ENCODE measurements at places on chromosomes 16 and 17.

- H3K4me3 ChIP-seq, result peak overlapping the region; percentile 66
- H3K4me1 ChIP-seq, result peaks cover 3% of the 10 kb centered on the region
- no peaks in the 10 kb centered on the region for H3K27me3 ChIP-seq
- H3K36me3 ChIP-seq, result no peaks in the 10 kb centered on the region
Observed at GRCh38 chr16:30813821-30814189, 26.8 kb upstream of the ZNF629 start.

- DNase-seq, result no peak
- H3K27ac ChIP-seq, result no peak overlapping the region
- H3K36me3 ChIP-seq, result no peaks in the 10 kb centered on the region
Observed at GRCh38 chr16:12146966-12147365, 170.4 kb downstream of the SNX29 start.

DNA sequence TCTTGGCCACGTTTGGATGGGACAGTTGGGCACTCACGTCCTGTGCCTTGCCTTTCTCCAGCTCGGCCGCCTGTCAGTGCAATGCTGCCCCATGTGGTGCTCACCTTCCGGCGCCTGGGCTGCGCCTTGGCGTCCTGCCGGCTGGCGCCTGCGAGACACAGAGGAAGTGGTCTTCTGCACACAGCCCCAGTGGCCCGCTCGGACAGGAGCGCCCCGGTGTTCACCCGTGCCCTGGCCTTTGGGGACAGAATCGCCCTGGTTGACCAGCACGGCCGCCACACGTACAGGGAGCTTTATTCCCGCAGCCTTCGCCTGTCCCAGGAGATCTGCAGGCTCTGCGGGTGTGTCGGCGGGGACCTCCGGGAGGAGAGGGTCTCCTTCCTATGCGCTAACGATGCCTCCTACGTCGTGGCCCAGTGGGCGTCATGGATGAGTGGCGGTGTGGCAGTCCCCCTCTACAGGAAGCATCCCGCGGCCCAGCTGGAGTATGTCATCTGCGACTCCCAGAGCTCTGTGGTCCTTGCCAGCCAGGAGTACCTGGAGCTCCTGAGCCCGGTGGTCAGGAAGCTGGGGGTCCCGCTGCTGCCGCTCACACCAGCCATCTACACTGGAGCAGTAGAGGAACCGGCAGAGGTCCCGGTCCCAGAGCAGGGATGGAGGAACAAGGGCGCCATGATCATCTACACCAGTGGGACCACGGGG lies 7.1 kb downstream of the ACSF3 start:
- no peak overlapping the region for H3K27ac ChIP-seq
- H3K36me3 ChIP-seq, result peaks cover 2% of the 10 kb centered on the region
- DNase-seq, result no peak
- H3K27me3 ChIP-seq, result no peaks in the 10 kb centered on the region
- peaks cover 7% of the 10 kb centered on the region for H3K4me1 ChIP-seq

- H3K4me3 ChIP-seq, result peak within 1 kb of the TSS; percentile 59
- no peak within 1 kb of the TSS for H3K27ac ChIP-seq
- peaks cover 60% of the 10 kb centered on the region for H3K27me3 ChIP-seq
- no peaks in the 10 kb centered on the region for H3K36me3 ChIP-seq
Observed at GRCh38 chr17:30235386-30236296, at the start of gene SLC6A4. SLC6A4 (minus strand) TSS chr17:30235697; CDS start chr17:30221958, 13,739 bp downstream.

DNA sequence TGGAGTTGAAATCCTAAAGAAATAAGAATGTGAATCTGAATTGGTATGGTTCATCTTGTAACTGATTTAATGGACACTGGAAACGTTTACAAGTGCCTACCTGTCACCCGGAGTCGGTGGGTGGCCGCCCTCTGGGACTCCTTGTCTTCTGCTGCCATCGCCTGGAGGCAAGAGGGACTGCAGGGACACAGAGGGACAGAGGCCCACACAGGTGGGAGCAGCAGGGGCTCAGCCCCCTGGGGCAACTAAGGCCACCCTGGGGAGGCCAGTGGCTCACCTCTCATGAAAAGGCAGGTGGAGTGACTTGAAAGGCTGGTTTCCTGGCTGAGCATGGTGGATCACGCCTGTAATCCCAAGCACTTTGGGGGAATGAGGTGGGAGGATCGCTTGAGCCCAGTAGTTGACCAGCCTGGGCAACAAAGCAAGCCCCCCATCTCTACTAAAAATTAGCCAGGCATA lies 23.2 kb downstream of the TMEM92 start:
- DNase-seq, result peak; percentile 85
- no peaks in the 10 kb centered on the region for H3K36me3 ChIP-seq
- H3K4me3 ChIP-seq, result no peak overlapping the region
- H3K27me3 ChIP-seq, result no peaks in the 10 kb centered on the region

DNA sequence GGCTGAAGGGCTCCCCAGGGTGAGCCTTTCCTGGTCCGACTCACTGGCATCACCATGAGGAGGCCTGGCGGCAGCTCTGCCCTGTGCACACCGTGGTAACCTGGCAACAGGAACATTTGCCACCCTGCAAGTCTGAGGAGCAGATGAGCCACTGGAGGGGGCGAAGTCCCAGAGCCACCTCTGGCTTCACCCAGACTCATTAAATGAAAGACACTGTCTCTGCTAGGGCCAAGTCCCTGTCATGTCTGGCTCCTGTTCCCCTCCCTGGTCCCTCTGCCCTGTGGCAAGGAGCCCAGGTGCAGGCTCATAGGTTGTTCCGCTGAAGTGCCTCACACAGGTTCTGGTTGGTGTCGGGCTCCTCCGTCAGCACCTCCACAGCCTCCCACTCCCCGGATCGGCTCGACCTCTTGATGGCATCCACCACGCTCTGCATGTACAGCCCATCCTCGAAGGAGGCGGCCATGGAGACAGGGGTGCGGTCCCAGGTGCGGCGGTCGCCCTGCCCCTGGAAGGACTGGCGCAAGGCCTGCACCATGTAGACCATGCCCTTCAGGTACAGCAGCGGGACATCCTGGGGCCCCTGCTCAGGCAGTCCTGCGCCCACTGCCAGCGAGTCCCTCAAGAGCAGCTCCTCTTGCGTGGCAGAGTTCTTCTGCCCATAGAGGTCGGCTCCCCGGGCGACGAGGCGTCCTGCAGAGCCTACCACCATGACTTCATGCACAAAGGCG lies 8.4 kb downstream of the C16orf86 start:
- DNase-seq, result no peak
- no peak overlapping the region for H3K4me3 ChIP-seq
- no peak overlapping the region for H3K27ac ChIP-seq
- peaks cover 14% of the 10 kb centered on the region for H3K4me1 ChIP-seq
- no peaks in the 10 kb centered on the region for H3K36me3 ChIP-seq
- H3K27me3 ChIP-seq, result no peaks in the 10 kb centered on the region

DNA sequence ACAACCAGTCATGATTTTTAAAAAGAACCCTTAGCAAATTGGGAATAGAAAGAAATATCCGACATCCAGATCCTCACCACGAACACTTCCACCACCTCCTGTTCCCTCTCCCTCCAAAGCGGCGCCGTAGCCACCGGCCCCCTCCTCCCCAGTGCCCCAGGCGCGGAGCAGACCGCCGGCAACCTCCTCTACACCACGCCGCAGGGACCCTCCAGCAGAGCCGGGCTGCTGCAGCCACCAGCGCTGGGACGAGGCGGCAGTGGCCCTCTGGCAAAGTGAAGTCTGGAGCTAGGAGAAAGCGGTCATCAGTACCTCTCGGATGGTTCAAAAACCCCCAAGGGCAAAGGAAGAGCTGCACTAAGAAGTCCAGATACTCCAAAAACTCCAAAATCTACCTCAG lies 41.4 kb upstream of the SLFN13 start:
- no peaks in the 10 kb centered on the region for H3K27me3 ChIP-seq
- H3K36me3 ChIP-seq, result no peaks in the 10 kb centered on the region
- H3K4me1 ChIP-seq, result no peaks in the 10 kb centered on the region
- H3K4me3 ChIP-seq, result no peak overlapping the region
- no peak overlapping the region for H3K27ac ChIP-seq
- no peak for DNase-seq

- no peaks in the 10 kb centered on the region for H3K36me3 ChIP-seq
- no peak overlapping the region for H3K4me3 ChIP-seq
- H3K4me1 ChIP-seq, result no peaks in the 10 kb centered on the region
- H3K27me3 ChIP-seq, result no peaks in the 10 kb centered on the region
Observed at GRCh38 chr16:12999368-12999767, 98.0 kb downstream of the SHISA9 start.

DNA sequence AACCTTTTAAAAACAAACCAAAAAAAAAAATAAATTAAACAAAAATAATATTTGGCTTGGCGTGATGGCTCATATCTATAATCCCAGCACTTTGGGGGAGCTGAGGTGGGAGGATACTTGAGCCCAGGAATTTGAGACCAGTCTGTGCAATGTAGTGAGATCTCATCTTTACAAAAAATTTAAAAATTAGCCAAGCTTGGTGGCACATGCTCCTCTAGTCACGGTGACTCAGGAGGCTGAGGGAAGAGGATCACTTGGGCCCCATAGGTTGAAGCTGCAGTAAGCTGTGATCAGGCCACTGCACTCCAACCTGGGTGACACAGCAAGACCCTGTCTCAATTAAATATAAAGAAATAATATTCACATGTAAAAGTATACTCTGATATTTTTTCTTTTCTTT lies 12.2 kb downstream of the GNGT2 start:
- no peak overlapping the region for H3K27ac ChIP-seq
- no peaks in the 10 kb centered on the region for H3K27me3 ChIP-seq
- H3K4me3 ChIP-seq, result no peak overlapping the region
- no peaks in the 10 kb centered on the region for H3K36me3 ChIP-seq
- no peaks in the 10 kb centered on the region for H3K4me1 ChIP-seq

DNA sequence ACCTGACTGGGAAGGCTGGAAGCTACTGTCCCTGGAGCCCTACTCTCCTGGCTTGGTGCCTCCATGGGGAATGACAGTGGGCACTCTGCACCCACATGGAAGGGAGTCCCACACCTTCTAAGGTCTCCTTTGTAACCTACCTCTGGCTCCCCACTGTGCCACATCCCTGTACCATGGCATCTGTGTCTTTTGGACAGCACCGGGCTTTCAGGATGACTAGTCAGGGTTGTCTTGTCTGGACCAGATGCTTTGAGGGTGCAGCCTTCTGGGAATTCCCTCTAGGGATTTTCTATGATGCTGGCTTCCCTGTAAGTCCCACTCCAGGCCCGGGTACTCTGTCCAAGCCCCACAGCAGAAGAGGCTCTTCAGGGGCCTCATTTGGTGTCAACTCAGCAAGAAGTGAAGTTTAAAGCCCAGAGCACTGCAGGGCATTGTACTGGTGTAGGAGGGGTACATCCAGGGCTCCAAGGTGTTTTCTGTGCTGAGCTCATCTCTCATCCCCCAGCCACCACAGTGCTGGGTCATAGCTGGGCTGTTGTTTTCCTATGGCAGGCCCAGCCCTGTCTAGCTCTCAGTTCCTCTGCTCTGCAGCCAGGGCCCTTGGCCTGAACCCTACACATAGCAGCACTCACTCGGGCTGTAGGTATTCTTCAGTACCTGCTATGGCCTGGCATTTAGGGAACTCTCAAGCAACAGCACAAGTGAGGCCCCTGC lies 255.3 kb downstream of the CPPED1 start:
- no peak overlapping the region for H3K27ac ChIP-seq
- H3K4me1 ChIP-seq, result no peaks in the 10 kb centered on the region
- DNase-seq, result no peak
- no peaks in the 10 kb centered on the region for H3K27me3 ChIP-seq
- H3K4me3 ChIP-seq, result no peak overlapping the region
- no peaks in the 10 kb centered on the region for H3K36me3 ChIP-seq

DNA sequence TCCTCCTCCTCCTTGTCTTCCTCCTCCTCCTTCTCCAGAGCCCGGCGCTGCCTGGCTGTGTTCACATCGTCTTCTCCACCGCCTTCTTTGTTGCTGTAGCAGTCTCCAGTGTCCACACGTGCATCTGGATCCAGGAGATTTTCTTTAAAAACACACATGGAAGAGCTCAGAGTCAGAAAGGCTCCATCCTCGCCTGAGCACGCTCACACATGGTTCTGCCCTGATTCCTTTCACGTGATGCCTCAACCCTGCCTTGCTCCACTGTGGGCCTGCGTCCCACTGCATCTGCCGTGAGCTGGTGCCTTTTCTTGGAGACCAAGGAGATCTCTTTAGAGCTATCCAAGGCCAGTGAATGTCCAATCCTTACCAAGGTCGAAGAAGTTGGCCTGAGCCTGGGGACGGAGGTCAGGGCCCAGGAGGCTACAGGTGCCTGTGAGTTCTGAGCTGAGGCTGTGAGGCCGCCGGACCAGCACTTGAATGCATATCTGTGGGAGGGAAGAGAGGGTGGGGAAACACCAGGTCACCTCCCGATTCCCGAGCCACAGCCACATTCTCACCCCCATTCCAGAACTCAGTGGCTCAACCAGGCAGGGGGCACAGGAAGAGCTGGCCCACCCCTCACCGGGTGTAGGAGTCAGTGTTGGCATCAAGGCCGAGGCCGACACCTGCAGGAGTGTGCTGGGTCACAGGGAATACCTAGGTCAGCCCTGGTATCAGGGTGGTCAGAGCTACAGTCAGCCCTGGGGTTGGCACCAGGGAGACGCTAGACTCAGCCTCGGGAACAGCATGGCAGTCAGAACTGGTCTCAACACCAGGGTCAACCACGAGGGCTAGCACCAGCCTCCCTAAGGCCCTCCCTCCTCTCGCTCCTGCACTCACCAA lies 37.6 kb downstream of the HASPIN start:
- DNase-seq, result no peak
- H3K27me3 ChIP-seq, result no peaks in the 10 kb centered on the region
- H3K27ac ChIP-seq, result no peak overlapping the region
- H3K4me1 ChIP-seq, result no peaks in the 10 kb centered on the region
- H3K4me3 ChIP-seq, result no peak overlapping the region

All from psoas muscle (tissue), 8 donors.